Endodermal cell (in vitro differentiated cells): ENCODE measurements at places on chromosomes 12 and 14. TPM values are rescaled to one million over a fixed set of nuclear protein-coding genes. Genes with fewer than 3 reads are reported as not detected.

- H3K27me3 ChIP-seq: no peaks in the 10 kb centered on the region
- H3K4me1 ChIP-seq: peaks cover 5% of the 10 kb centered on the region
- H3K36me3 ChIP-seq: peaks cover 70% of the 10 kb centered on the region
- H3K4me3 ChIP-seq: no peak overlapping the region
- DNase-seq: no peak
- H3K27ac ChIP-seq: no peak overlapping the region
Observed at GRCh38 chr14:95123891-95124579, 33.3 kb downstream of the DICER1 start.

GRCh38 chr12:87382959-87383566 lies 646.1 kb downstream of the C12orf50 start:
- no peaks in the 10 kb centered on the region for H3K36me3 ChIP-seq
- H3K27me3 ChIP-seq: peaks cover 20% of the 10 kb centered on the region
- no peak overlapping the region for H3K27ac ChIP-seq
- H3K4me3 ChIP-seq: no peak overlapping the region
- DNase-seq: no peak

- H3K27me3 ChIP-seq: no peaks in the 10 kb centered on the region
- H3K36me3 ChIP-seq: no peaks in the 10 kb centered on the region
- no peak overlapping the region for H3K27ac ChIP-seq
- no peak overlapping the region for H3K4me3 ChIP-seq
- H3K4me1 ChIP-seq: no peaks in the 10 kb centered on the region
Observed at GRCh38 chr12:54948171-54948570, 36.4 kb downstream of the TESPA1 start.

The LRRC10 gene
- not detected in 2 replicates for total RNA-seq

DNA sequence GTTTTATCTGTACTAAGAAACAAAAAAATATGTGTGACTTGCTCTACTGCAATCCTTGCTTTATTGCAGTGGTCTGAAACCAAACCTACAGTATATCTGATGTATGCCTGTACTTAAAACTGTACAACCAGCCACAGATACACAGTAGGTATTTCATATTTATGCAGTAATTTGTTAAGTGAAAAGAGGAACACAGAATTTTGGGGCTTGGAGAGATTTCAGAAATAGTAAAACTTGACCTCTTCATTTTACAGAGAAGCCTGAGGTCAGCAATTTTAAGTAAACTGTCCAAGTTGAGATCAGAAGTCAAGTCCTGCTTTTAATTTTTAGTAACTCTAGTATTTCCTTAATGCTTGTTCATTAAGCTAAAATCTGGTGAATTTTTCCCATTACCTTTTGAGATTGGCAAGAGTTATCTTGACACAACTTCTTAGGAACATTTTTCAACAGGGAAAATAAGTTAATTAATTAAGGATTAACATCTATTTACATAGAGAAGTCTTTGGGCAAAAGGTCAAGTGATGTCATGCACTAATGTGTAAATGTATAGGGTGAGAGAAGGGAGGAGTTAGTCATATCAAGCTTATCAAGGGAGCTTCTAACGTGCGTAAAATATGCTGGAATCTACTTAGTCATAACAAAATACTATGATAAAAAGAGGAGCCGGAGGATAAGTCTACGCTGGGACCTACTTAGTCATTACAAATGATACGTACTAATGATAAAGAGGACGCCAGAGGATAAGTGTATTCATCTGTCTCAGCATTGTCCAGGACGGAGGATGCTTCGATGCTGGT lies 66.0 kb upstream of the GTF2A1 start:
- no peak overlapping the region for H3K4me3 ChIP-seq
- DNase-seq: no peak
- no peak overlapping the region for H3K27ac ChIP-seq
- no peaks in the 10 kb centered on the region for H3K36me3 ChIP-seq

GRCh38 chr14:84006643-84007155 lies 1523.2 kb upstream of the FLRT2 start:
- H3K4me3 ChIP-seq: no peak overlapping the region
- H3K4me1 ChIP-seq: peaks cover 3% of the 10 kb centered on the region
- H3K27me3 ChIP-seq: no peaks in the 10 kb centered on the region

DNA sequence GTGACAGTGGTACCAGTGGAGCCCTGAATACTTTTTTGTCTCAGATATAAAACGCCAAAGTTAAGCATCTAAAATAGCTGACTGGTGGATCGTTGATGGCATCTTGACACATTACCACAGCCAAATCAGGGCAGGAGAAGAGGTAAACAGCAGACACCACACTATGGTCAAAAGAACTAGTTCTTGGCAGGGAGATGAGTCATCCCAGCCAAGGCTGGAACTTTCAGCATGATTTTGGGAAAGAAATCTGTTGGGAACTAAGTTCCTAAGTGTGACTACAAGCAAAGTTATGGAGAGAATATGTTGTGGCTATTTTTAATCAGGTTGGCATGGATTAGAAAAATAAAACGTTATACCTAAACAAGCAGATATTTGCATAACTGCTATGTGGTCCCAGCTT lies 36.9 kb downstream of the LGR5 start:
- no peaks in the 10 kb centered on the region for H3K4me1 ChIP-seq
- H3K27me3 ChIP-seq: no peaks in the 10 kb centered on the region
- peaks cover 50% of the 10 kb centered on the region for H3K36me3 ChIP-seq
- DNase-seq: no peak

The FOXG1 gene
- 0.04 and 0.11 TPM in 2 replicates for total RNA-seq
